ENCODE measurements at places on chromosomes 11 and 22.

GRCh38 chr11:3106736-3107524 lies 49.7 kb upstream of the CARS1 start:
- no peak for DNase-seq

DNA sequence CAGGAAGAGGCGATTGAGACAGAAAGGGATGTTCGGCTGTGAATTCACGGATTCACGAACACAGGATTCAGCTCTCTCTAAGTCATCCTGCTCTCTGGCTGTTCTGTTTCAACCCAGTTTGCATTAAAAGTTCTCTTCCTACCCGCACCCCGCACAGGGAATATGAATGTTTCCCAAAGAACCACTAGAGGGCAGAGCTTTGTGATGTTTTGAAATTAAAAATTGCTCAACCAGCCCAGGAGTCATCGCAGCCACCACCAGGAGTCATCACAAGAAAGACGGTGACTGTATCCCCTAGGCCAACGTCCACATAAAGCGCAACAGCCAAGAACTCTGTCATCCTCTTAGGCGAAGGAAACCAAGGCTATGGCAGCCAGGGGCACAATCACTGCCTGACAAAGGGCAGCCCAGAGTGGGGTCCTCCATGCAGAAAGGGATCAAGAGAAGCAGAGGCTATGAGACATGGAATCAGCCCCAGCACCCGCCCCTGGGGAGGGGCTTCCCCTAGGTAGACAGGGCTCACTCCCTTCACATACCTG lies 122.4 kb downstream of the WT1 start:
- no peak for DNase-seq

DNA sequence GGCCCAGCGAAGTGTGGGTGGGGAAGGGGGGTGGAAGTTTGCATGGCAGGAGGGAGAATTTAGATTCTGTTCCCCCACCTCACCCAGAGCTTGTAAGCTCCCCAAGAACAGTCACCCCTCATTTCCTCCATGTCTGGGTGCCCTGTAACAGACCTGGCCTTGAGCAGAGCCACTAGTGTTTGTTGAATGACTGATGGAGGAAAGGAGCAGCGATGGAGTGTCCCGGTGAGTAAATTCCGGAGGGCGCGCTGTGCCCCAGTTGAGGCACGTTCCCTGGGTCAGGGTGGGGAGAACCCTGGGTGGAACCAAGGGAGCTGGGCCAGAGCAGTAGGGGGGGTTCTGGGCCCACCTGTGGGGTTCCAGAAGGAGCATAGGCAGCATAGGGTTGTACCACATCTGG lies 827 bp downstream of the NAALADL1 start:
- DNase-seq: no peak

DNA sequence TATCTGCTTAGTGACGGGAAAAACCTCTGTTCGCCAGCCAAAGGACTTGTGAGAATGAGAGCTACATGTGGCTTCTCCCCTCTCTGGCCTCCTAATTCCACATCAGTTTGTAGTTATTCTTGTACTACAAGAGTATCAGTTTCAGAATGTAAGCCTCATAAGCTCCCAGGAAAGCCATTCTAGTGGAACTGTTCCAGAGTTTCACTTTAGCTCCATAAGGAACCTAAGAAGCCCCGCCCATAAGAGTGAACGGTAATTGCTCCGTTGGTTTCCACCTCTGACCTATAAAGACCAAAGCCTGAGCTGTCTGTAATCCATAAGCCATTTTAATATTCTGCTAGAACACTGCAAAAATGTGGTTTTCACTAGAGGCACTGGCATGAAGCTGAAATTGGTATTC lies 53.0 kb downstream of the SIK3 start:
- DNase-seq: no peak

- DNase-seq: no peak
These were observed 145.2 kb downstream of the FBXO7 start for GRCh38 chr22:32619614-32620426.

GRCh38 chr11:14583252-14584034 lies 60.2 kb upstream of the PDE3B start:
- no peak for DNase-seq

DNA sequence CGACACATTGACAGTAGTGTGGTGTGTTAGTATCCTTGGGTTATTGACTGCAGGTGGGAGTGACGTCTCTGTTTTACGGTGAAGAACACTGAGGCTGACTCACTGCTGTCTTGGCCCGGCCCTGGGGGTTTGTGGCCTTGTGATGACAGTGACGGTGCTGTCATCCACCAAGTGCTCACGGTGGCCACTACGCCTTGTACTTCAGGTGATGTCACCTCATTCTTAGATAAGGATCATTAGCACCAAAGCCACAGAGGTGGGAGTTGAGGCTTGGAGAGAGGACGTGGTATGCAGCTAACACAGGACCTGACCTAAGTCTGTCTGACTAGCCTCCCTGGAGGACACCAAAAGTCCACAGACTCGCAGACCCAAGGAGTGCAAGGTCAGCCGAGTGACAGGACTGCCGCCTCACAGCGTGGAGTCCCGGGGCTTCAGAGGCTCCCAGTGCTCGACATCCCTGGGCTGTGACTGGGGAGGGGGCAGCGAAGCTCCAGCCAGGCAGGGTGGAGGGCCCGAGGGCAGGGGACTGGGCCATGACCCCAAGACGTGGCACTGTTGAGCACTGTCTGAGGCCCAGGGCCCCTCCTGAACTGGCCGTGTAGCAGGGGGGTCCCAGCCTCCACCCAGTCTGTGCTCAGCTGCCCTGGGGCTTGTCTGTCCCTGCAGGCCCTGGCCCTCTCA lies 56.5 kb downstream of the NAT10 start:
- DNase-seq: no peak

DNA sequence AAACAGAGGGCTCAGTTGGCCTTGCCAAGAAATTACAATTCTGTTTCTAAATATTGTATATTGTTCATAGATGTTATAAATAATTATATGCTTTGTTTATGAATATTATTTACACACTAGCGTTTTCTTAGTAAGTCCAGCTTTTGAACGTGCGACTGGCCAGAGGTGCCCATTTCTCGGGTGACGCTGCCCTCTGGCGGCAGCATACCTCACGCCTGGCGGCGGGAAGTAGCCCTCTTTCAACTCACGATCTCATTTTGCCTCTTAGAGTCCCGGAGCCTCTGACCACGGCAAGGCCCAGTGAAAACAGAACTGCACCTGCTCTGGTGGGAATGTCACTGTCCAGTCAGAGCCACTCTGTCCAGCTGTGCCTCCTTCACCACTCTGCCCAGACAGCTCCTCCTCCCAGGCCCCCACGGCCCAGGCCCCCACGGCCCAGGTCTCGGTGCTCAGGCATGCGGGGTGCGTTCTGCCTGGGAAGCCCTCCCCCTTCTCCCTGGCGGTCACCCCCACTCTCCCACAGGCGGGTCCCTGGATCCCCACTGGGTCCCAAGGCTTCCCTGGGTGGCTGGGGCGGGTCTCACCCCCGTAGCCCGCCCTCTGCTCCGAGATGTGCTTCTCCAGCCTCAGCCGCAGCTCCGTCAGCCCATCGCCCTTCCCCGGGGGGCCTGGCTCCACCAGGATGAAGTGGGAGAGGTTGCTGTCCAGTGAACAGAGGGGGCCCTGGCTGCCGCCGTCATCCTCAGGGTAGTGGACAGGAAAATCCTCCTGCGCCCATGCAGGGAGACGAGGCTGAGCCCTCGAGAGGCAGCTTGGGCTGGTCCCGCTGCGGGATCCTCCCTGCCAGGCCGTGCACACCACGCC lies 19.3 kb downstream of the TSSC4 start:
- peak; percentile 76 for DNase-seq

DNA sequence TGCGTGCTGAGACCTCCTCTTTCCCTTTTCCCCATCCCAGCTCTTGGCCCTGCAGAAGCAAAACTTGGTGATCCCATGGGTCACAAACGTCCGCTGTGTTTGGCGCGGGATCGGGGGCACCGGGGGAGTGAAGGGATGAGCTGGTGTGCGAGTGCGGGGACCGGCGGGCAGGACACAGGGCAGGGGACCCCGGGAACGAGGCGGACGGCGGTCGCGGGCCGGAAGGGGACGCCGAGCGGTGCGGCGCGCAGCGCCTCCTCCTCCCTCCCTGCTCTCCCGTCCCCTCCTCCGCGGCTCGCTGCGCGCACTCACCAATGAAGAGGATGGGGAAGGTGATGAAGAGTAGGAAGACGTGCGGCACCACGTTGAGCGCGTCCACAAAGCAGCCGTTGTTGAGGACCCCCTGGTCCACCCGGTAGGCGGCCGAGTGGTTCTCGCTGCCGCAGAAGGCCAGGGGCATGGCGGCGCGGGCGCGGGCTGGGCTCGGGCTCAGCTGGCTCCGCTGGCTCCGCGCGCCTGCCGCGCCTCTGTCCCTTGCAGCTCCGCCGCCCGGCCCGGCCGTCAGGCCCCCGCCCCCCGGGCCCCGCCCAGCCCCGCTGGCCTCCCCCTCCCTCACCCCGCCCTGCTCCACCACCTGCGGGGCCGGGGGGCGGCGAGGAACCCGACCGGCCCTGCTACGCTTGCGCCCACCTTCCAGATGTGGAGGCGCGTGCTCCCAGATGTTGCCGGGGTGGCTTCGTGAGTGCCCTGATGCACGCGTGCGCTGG lies at the start of gene ABCC8:
Gene ABCC8, minus strand, starts transcription at position 529 of the 767 bp plus-strand sequence. Its CDS starts 69 bp downstream, at position 460.
- peak; percentile 43 for DNase-seq

- DNase-seq: no peak
These were observed 80.2 kb downstream of the SLC36A4 start for GRCh38 chr11:93117565-93117964.

DNA sequence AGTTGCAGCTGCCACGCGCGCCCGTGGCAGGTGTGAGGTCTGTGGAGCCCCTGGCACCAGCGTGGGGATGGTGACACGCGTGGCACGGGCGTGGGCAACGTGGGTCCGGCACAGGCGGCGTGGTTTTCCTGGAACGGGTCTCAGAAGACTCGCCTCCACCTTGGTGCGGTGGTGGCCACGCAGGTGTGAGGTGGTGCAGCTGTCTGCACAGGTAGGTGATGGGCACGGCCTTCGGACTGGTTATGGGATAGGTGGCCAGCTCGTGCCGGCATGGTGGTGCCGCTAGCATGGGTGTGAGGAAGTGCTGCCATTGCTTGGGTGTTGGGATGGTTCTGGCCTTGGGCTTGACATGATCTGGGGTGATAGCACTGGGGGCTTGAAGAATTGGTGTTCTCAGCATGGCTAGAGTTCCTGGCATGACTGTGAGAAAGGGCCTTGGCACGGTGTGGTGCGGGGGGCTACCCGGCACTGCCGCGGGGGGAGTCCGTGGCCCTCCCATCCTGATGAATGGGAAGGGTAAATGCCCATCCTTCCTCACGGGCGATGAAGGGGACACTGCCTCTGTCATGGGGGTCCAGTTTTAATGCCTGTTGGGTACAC lies 531 bp downstream of the DAGLA start:
- DNase-seq: no peak

DNA sequence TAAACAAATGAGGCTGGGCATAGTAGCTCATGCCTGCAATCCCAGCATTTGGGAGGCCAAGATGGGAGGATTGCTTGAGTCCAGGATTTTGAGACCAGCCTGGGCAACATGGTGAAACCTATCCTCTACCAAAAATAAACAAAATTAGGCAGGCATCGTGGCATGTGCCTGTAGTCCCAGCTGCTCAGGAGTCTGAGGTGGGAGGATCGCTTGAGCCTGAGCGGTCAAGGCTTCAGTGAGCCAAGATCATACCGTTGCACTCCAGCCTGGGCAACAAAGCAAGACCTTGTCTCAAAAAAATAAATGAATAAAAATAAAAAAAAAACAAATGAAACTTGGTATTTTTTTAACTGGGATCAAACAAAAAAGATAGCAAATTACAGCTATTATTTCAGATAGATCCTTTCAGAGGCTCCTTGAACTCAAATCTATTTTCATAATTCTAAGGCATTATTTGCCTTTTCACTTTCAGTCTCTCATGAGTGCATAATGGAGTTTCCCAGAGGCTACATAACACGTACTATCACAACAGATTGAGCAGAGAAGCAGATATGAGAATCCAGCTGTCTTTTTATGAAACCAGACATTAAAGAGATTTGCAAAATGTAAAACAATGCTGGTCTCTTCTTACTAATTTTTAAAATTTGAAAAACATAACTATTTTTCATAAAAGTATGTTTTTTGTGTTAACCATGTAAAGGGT lies 23.1 kb downstream of the DDIAS start:
- no peak for DNase-seq

- peak; percentile 58 for DNase-seq
These were observed 32.0 kb upstream of the LINC01488 start for GRCh38 chr11:69449320-69450063.

GRCh38 chr11:8375460-8375859 lies 111.8 kb upstream of the LMO1 start:
- no peak for DNase-seq

- no peak for DNase-seq
These were observed 258.9 kb downstream of the BRD1 start for GRCh38 chr22:49568751-49569285.

GRCh38 chr11:70500076-70500847 lies 101.9 kb downstream of the CTTN start:
- no peak for DNase-seq

DNA sequence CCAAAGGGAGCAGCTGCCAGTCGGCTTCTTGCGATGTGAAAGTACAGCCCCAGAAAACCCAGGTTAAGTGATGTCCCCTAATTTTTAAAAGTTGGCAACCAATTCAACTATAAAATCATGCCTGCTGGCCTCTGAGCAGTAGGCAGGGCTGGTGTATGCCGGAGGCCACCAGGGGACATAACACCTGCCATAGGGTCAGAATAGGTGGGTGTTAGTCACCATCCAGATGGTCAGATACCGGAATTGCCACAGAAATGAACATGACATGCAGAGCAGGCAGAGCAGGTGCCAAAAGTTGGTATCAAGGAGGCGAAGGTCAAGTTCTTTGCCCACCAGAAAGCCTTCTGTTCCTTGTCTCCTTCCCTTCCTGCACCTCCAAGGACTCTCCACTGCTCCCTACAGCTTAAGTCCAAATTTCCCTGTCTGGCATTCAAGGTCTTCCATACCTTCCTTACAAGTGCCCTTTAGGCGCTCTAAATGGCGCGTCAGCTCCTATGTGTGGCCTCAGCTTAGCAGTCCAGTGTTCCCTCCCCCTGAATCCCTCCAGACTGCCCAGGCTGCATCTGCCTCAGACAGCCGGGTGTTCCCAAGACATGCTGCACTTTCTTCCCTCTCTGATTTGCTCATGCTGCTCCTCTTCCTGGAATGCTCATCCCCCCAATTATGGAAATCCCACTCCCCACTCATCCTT lies 45.1 kb downstream of the PTPRJ start:
- DNase-seq: no peak

DNA sequence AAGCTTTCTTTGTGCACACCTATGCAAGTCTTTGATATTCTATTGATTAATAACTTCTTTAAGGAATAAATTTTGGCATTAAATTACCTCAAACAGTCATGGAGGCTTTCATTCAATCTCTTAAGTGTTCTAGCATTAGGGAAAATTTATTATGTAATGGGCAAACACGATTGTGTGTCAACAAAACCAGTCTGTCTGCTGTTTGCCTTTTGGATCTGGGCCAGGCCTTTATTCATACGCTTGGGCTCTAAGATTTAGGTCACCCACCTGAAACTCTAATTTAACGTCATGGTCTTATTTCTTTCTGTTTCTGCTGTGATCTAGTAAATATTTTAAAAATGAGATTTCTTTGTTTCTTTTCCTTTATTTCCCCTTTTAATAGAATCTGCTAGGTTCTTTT lies 1270.6 kb downstream of the LRRC4C start:
- no peak for DNase-seq
